ENCODE measurements at places on chromosomes 7 and 10. TPM values are rescaled to one million over a fixed set of nuclear protein-coding genes. Genes with fewer than 3 reads are reported as not detected.
A peak's percentile ranks its signal among the peaks of the same experiment; 100 is the strongest.

The PIK3AP1 gene
- 7.9 TPM for total RNA-seq

The WNT2 gene
- not detected for total RNA-seq

- H3K27me3 ChIP-seq = peaks cover 11% of the 10 kb centered on the region
- DNase-seq = no peak
- no peaks in the 10 kb centered on the region for H3K36me3 ChIP-seq
- H3K4me3 ChIP-seq = no peak overlapping the region
- H3K4me1 ChIP-seq = no peaks in the 10 kb centered on the region
- H3K27ac ChIP-seq = no peak overlapping the region
These were observed 144.0 kb upstream of the NPY start for GRCh38 chr7:24140001-24140400.

The C10orf143 gene
- total RNA-seq = 7.6 TPM

The RTKN2 gene
- 13.1 TPM for total RNA-seq

DNA sequence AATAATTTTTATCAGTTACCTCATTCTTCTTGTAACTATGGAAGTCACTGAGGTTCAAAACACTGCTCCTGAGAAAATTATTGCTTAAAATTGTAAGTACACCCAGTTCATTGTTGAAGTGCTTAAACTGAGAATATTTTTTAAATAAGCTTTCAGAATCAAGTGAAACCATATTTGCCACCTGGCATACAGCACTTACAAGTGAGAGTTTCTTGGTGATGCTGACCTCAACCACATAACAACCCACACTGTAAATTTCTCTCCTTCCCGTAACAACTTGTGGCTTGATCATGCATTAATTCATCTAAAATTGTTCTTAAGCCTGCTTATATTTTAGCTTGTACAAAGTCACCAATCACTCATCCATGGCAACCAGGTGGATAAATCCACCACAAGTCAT, 34.0 kb downstream of the IMMP2L start:
- no peak overlapping the region for H3K27ac ChIP-seq
- H3K36me3 ChIP-seq = no peaks in the 10 kb centered on the region
- H3K27me3 ChIP-seq = no peaks in the 10 kb centered on the region
- peaks cover 3% of the 10 kb centered on the region for H3K4me1 ChIP-seq

- no peak overlapping the region for H3K4me3 ChIP-seq
- no peaks in the 10 kb centered on the region for H3K4me1 ChIP-seq
- H3K27me3 ChIP-seq = no peaks in the 10 kb centered on the region
These were observed 400.9 kb downstream of the SORCS3 start for GRCh38 chr10:105041956-105042355.

The CPED1 gene
- 1.4 TPM for total RNA-seq

GRCh38 chr7:113371416-113372043, 253.2 kb upstream of the SMIM30 start:
- H3K4me3 ChIP-seq = no peak overlapping the region
- DNase-seq = no peak
- H3K27me3 ChIP-seq = no peaks in the 10 kb centered on the region
- no peak overlapping the region for H3K27ac ChIP-seq

DNA sequence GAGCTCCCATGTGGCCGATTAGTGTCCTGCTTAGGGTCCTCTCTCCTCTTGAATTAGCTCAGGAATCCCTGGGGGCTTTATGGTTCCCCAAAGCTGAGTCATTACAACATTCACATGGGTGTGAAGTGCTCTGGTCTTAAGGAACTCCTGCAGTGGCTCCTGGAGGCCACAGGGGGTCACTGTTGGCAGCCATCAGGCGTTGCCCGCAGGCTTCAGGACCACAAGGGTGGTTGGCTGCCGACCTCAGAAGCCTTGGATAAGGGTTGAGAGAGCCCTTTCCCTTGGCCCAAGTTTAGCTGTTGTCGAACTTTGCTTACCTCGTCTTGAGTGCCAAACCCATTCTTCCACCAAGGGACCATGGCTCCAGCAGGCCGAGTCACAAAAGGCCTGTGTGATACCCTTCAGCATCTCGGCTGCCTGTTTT, 61.7 kb downstream of the SH2D4B start:
- no peak overlapping the region for H3K27ac ChIP-seq
- no peaks in the 10 kb centered on the region for H3K36me3 ChIP-seq
- H3K4me1 ChIP-seq = no peaks in the 10 kb centered on the region
- no peak for DNase-seq

- peak; percentile 95 for DNase-seq
- no peaks in the 10 kb centered on the region for H3K27me3 ChIP-seq
- peak overlapping the region; percentile 89 for H3K27ac ChIP-seq
- H3K4me3 ChIP-seq = peak overlapping the region; percentile 95
These were observed 7.6 kb upstream of the MYO1G start for GRCh38 chr7:44986218-44987053.

The PIP gene
- not detected for total RNA-seq

- H3K36me3 ChIP-seq = no peaks in the 10 kb centered on the region
- H3K4me3 ChIP-seq = no peak overlapping the region
- H3K4me1 ChIP-seq = no peaks in the 10 kb centered on the region
- DNase-seq = no peak
- no peak overlapping the region for H3K27ac ChIP-seq
These were observed 276.7 kb upstream of the MEOX2 start for GRCh38 chr7:15963206-15963605.

The MDFIC gene
- 84.6 TPM for total RNA-seq

GRCh38 chr10:133166828-133167692, 7.0 kb downstream of the KNDC1 start:
- peaks cover 5% of the 10 kb centered on the region for H3K27me3 ChIP-seq
- no peaks in the 10 kb centered on the region for H3K36me3 ChIP-seq
- no peak overlapping the region for H3K27ac ChIP-seq

The GBX1 gene
- total RNA-seq = not detected

DNA sequence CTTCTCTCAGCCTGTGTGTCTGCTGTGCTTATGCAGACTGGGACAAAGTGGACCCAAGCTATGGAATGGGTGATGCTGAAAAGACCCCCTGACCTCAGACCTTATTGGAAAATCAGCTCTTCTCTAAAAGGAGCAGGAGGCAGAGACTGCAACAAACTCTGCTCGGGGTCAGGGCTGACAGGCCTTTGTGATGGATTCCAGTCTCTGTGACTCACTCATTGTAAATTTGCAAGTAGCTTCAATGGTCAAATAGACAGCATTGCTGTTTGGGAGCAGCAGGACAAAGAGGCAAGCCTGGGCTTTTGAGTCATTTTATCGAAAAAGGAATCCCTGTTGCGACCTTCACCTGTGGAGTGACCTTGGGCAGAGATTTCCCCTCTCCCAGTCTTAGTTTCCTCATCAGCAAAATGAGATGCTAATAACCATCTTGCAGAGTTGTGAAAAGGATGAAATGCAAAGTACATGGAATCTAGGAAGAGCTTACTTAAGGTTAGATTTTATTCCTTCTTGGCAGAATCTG, 26.1 kb upstream of the GPR26 start:
- H3K4me1 ChIP-seq = no peaks in the 10 kb centered on the region
- no peak overlapping the region for H3K4me3 ChIP-seq
- no peak for DNase-seq
- no peak overlapping the region for H3K27ac ChIP-seq
- no peaks in the 10 kb centered on the region for H3K36me3 ChIP-seq

- H3K27ac ChIP-seq = no peak overlapping the region
- H3K4me1 ChIP-seq = no peaks in the 10 kb centered on the region
- H3K27me3 ChIP-seq = no peaks in the 10 kb centered on the region
- DNase-seq = no peak
- H3K36me3 ChIP-seq = no peaks in the 10 kb centered on the region
These were observed 64.9 kb downstream of the EEPD1 start for GRCh38 chr7:36217961-36218284.

GRCh38 chr10:103053659-103054581, 135.8 kb downstream of the CNNM2 start:
- H3K4me1 ChIP-seq = peaks cover 23% of the 10 kb centered on the region
- peak overlapping the region; percentile 48 for H3K4me3 ChIP-seq
- DNase-seq = peak; percentile 68
- peaks cover 5% of the 10 kb centered on the region for H3K36me3 ChIP-seq
- peak overlapping the region; percentile 66 for H3K27ac ChIP-seq

- no peaks in the 10 kb centered on the region for H3K27me3 ChIP-seq
- H3K36me3 ChIP-seq = no peaks in the 10 kb centered on the region
- no peak for DNase-seq
- no peak overlapping the region for H3K4me3 ChIP-seq
These were observed 21.6 kb upstream of the OTUD1 start for GRCh38 chr10:23417254-23417653.

The GIMAP2 gene
- total RNA-seq = 83.2 TPM

- H3K27me3 ChIP-seq = no peaks in the 10 kb centered on the region
- no peaks in the 10 kb centered on the region for H3K4me1 ChIP-seq
- no peak overlapping the region for H3K4me3 ChIP-seq
- H3K27ac ChIP-seq = no peak overlapping the region
These were observed 60.8 kb downstream of the LARP4B start for GRCh38 chr10:870564-871166.

GRCh38 chr7:12031186-12031585, 179.9 kb upstream of the TMEM106B start:
- no peaks in the 10 kb centered on the region for H3K4me1 ChIP-seq
- no peaks in the 10 kb centered on the region for H3K27me3 ChIP-seq
- no peak for DNase-seq
- H3K27ac ChIP-seq = no peak overlapping the region
- H3K4me3 ChIP-seq = no peak overlapping the region

DNA sequence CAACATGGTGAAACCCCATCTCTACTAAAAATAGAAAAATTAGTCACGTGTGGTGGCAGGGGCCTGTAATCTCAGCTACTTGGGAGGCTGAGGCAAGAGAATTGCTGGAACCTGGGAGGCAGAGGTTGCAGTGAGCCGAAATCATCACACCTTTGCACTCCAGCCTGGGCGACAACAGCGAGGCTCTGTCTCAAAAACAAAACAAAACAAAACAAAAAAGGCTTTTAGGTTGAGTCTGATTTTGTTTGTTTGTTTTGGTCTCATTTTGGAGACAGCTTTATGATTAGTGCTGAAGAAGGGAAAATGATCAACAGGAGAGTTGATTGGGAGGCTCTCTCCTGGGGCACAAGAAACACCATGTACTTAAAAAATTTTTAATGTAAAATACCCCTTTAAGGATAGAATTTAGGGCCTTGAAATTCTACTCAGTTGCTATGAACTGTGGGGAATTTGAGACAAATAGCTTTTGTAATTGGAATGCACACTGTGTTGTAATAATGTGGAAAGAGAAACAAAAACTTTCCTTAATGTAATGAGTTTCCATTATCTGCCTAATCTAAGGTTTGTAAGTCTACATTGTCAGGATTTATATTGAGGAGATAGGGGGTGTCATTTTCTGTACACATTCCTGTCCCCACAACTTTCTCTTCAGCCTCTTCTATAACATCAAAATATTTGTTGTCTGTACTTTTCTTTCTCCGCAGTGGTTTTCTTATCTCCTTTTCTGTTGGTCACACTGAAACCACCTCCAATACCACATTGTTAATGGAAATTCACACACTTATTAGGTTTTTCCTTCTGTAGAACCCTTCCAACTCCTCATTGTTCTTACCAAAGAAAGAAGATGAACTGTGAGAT, 41.3 kb downstream of the ARID5B start:
- peaks cover 8% of the 10 kb centered on the region for H3K4me1 ChIP-seq
- no peaks in the 10 kb centered on the region for H3K36me3 ChIP-seq
- peak overlapping the region; percentile 87 for H3K27ac ChIP-seq
- no peaks in the 10 kb centered on the region for H3K27me3 ChIP-seq

DNA sequence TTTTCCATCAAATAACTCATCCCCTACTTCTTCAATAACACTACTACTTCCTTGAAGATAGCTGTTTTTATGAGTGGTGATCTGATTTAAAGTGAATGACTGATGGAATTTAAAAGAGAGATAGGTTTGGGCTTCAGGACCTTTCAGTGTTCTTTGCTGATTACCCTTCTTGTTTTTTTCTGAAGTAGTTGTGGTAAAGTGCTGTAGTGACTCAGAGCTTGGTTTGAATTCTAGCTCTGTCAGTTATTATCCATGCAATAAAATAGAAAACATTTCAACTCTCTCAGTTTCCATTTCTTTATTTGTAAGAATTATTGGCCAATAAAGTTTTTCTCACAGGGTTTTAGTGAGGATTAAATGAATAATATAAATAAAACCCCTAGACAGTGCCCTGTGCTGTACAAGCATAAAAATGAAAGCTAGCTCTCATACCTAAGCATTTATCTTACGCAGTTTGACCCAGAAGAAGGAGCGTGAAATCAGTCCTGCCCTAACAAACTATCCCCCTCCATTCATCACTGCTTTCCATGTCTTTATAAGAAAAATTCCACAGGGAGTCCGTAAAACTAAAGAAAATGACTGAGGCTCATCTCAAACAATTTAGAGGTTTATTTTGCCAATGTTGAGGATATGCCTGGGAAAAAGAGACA, 25.1 kb upstream of the AKAP9 start:
- DNase-seq = no peak
- H3K27me3 ChIP-seq = no peaks in the 10 kb centered on the region
- H3K4me1 ChIP-seq = no peaks in the 10 kb centered on the region
- no peaks in the 10 kb centered on the region for H3K36me3 ChIP-seq
- H3K27ac ChIP-seq = no peak overlapping the region

GRCh38 chr7:120053390-120053961, 219.5 kb upstream of the KCND2 start:
- no peak overlapping the region for H3K4me3 ChIP-seq
- H3K36me3 ChIP-seq = no peaks in the 10 kb centered on the region
- no peak for DNase-seq
- no peaks in the 10 kb centered on the region for H3K4me1 ChIP-seq

DNA sequence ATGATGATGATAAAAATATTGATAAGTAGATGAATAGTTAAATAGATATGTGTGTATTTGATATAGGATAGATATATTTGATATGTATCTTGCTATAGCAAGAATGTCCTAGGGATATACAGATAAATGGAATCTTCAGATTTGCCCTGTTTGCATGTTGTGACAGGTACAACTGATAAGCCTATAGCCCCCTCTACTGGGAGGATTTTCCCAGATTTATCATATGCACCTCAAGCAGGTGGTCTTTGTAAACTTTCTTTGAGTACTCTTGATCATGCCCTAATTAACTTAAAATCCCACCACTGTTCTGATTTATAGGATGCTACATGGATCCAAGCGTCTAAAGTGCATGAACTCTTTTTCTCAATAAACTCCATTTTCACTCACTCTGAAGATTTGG, 1050.7 kb downstream of the SORCS3 start:
- H3K4me3 ChIP-seq = no peak overlapping the region
- no peak for DNase-seq
- no peaks in the 10 kb centered on the region for H3K4me1 ChIP-seq
- no peaks in the 10 kb centered on the region for H3K36me3 ChIP-seq
- H3K27me3 ChIP-seq = no peaks in the 10 kb centered on the region
